ENCODE measurements at places on chromosomes 7 and 10.

DNA sequence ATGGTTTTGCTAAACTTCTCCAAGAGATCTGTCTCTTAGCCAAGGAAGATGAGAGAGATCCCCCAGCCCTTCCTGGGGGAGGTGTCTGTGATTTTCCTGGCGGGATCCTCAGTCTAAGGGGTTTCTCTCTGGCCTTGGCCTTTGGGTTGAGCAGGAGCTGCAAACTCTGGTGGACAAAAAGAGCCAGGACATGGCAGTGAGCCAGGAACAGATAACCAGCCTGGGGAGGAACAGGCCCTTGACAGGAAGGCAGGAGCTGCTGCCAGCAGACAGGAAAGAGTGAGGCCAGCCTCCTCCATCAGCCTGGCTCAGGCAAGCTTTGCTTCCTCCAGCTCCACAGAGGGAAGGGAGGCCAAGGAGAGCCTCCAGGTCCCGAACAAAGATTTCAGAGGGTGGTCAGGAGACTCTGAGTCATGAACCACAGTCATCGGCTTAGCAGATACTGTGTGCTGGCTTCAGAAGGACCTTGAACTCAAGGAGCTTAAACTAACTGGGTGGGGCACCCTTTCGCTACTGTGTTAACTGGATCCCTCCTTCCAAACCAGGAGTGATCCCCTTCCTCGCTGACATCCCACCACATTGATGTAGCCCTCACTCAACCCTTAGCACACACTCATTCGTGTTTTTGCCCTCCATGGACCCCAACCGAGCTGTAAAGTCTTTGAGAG is 34.7 kb downstream of the DDIT4 start:
- H3K4me3 ChIP-seq, result no peak overlapping the region
- H3K4me1 ChIP-seq, result peaks cover 58% of the 10 kb centered on the region
- peak; percentile 69 for DNase-seq
- H3K27me3 ChIP-seq, result no peaks in the 10 kb centered on the region

- peaks cover 16% of the 10 kb centered on the region for H3K4me1 ChIP-seq
- no peaks in the 10 kb centered on the region for H3K27me3 ChIP-seq
- DNase-seq, result peak; percentile 48
- H3K27ac ChIP-seq, result peak overlapping the region; percentile 92
These were observed 44.0 kb upstream of the ZMIZ1 start for GRCh38 chr10:79024720-79025198.

DNA sequence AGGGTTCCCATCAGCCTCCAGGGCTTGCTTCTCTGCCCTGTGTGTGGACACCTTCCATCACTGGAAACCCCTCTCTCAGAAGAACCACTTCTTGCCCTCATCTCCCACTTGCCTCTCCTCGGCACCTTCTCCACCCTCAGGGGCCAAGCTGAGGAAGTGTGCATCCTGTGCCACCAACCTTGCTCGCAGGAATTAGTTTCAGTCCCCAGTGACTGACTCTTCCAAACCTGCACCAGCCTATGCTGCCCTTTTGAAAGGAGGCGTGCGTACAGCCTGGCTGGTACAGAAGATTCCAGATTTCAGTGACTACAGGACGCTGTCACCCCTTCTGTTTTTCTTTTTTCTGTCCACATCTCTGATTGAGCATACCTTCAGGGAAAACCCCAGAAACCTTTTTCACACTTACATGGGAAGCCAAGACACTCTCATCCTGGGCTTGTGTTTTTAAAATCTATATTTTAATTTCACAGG is 67.1 kb downstream of the IKZF1 start:
- no peak overlapping the region for H3K27ac ChIP-seq
- H3K4me1 ChIP-seq, result no peaks in the 10 kb centered on the region
- DNase-seq, result no peak
- no peaks in the 10 kb centered on the region for H3K36me3 ChIP-seq
- no peak overlapping the region for H3K4me3 ChIP-seq

GRCh38 chr7:1703441-1703840 is 33.4 kb downstream of the ELFN1 start:
- peaks cover 7% of the 10 kb centered on the region for H3K27me3 ChIP-seq
- H3K27ac ChIP-seq, result no peak overlapping the region
- H3K4me1 ChIP-seq, result peaks cover 3% of the 10 kb centered on the region
- no peak overlapping the region for H3K4me3 ChIP-seq

- peak overlapping the region; percentile 68 for H3K4me3 ChIP-seq
- peaks cover 51% of the 10 kb centered on the region for H3K27me3 ChIP-seq
- peak overlapping the region; percentile 66 for H3K27ac ChIP-seq
- H3K4me1 ChIP-seq, result no peaks in the 10 kb centered on the region
These were observed 1.1 kb downstream of the DENND2A start for GRCh38 chr7:140639366-140640053.

All from psoas muscle (tissue), 8 donors.